ENCODE measurements at places on chromosomes 5 and 9. TPM values are rescaled to one million over a fixed set of nuclear protein-coding genes. Genes with fewer than 3 reads are reported as not detected.

DNA sequence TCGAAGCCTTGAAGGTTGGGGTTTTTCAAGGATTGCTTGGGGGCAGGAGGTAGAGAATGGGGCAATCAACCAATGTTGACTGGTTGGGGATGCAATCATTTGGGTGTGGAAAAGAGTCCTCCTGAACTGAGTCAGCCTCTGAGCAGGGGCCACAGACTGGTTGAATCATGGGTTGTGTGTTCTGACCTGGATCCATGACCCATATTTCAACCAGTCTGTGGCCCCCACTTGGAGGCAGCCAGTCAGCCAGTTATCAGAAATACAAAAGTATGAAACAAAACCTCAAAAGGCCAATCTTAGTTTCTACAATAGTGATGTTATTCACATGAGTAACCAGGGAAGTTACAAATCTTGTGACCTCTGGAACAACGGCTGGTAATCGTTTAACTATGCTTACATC is 81.4 kb upstream of the RANBP6 start:
- no peaks in the 10 kb centered on the region for H3K27me3 ChIP-seq
- DNase-seq: no peak
- H3K4me1 ChIP-seq: no peaks in the 10 kb centered on the region
- H3K27ac ChIP-seq: no peak overlapping the region
- no peak overlapping the region for H3K4me3 ChIP-seq
- H3K36me3 ChIP-seq: no peaks in the 10 kb centered on the region

DNA sequence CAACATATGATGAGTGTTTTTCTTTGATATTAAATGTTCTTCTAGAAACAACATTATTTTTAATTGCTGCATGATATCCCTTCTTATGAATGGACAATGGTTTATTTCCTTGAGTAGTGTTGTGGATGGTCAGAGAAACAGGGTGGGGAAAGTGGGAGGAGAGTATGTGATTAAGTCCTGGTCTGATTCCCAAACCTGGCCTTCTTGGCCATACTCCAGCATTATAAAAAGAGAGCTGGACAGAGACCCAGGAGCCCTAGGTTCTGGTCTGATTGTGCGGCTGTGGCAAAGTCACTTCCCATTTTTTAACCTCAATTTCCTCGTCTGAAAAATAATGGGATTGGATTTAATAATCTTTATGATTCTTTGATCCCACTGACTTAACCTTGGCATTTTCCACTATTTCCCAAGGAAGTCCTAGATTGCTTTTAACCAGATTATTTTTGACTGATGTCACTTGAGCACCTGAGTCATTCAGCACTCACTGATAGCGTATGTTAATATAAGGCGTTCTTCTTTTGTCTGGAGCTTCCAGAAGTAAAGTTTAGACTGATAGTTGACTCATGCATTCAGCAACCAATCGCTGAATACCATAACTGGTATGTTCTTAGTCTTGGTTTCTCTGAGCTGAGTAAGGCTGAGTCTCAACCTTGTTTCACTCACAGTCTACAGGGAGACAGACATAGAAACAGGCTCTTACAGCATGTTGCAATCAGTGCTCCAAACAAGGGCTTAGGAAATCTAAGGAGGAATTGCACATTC is 26.2 kb downstream of the OSMR start:
- peaks cover 12% of the 10 kb centered on the region for H3K36me3 ChIP-seq
- no peak overlapping the region for H3K27ac ChIP-seq
- no peaks in the 10 kb centered on the region for H3K4me1 ChIP-seq
- no peaks in the 10 kb centered on the region for H3K27me3 ChIP-seq
- no peak for DNase-seq

GRCh38 chr9:72997387-72997995 is 44.6 kb upstream of the ALDH1A1 start:
- H3K4me1 ChIP-seq: peaks cover 5% of the 10 kb centered on the region
- no peak overlapping the region for H3K27ac ChIP-seq
- H3K4me3 ChIP-seq: no peak overlapping the region
- no peaks in the 10 kb centered on the region for H3K27me3 ChIP-seq
- no peak for DNase-seq

GRCh38 chr9:94909250-94909894 is 182.9 kb downstream of the AOPEP start:
- no peak overlapping the region for H3K4me3 ChIP-seq
- H3K36me3 ChIP-seq: no peaks in the 10 kb centered on the region
- H3K27ac ChIP-seq: peak overlapping the region; percentile 74
- no peak for DNase-seq

The PRXL2C gene
- 14.7 TPM for polyA plus RNA-seq

- no peak for DNase-seq
- no peaks in the 10 kb centered on the region for H3K27me3 ChIP-seq
- H3K4me1 ChIP-seq: peaks cover 79% of the 10 kb centered on the region
- H3K27ac ChIP-seq: peak overlapping the region; percentile 60
- no peaks in the 10 kb centered on the region for H3K36me3 ChIP-seq
Observed at GRCh38 chr9:134395002-134395517, 68.8 kb downstream of the RXRA start.

The IL3 gene
- not detected for polyA plus RNA-seq

DNA sequence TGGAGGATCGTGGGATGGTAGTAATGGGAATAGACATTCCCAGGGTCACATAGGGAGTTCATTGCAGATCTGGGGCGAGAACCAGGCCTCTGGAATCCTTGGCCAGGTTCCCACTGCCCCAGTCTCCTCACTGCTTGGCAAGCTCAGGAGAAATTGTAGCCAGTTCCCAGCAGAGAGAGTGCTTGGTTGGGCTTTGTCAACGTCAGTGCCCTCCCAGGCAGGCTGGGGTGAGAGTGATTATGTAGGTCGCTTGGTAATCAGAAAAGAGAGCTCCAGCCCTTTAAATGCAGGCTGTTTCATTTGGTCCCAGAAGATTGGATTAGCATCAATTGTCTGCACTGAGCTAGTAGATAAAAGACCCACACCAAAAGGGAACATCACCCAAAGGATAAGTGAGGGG is 51.8 kb upstream of the GALNT10 start:
- H3K27ac ChIP-seq: no peak overlapping the region
- H3K4me3 ChIP-seq: no peak overlapping the region
- DNase-seq: no peak

The RNF180 gene
- polyA plus RNA-seq: 0.62 TPM

- no peaks in the 10 kb centered on the region for H3K27me3 ChIP-seq
- no peaks in the 10 kb centered on the region for H3K4me1 ChIP-seq
Observed at GRCh38 chr9:28547527-28547926, 974.2 kb upstream of the C9orf72 start.

- H3K4me1 ChIP-seq: no peaks in the 10 kb centered on the region
- H3K4me3 ChIP-seq: no peak overlapping the region
- DNase-seq: no peak
- no peak overlapping the region for H3K27ac ChIP-seq
Observed at GRCh38 chr5:167732499-167732898, 558.9 kb upstream of the WWC1 start.

The RXRA gene
- polyA plus RNA-seq: 156 TPM

GRCh38 chr9:92656537-92656925 is 13.4 kb downstream of the IPPK start:
- peaks cover 48% of the 10 kb centered on the region for H3K36me3 ChIP-seq
- H3K4me3 ChIP-seq: no peak overlapping the region
- DNase-seq: no peak
- no peak overlapping the region for H3K27ac ChIP-seq

GRCh38 chr9:99823681-99824377 is 2.1 kb downstream of the NR4A3 start:
- DNase-seq: peak; percentile 58
- H3K27me3 ChIP-seq: peaks cover 2% of the 10 kb centered on the region
- peak overlapping the region; percentile 79 for H3K4me3 ChIP-seq
- no peak overlapping the region for H3K27ac ChIP-seq
- H3K4me1 ChIP-seq: peaks cover 8% of the 10 kb centered on the region
- H3K36me3 ChIP-seq: no peaks in the 10 kb centered on the region

- peak overlapping the region; percentile 36 for H3K4me3 ChIP-seq
- no peaks in the 10 kb centered on the region for H3K4me1 ChIP-seq
- H3K27me3 ChIP-seq: no peaks in the 10 kb centered on the region
- peak overlapping the region; percentile 65 for H3K27ac ChIP-seq
- H3K36me3 ChIP-seq: no peaks in the 10 kb centered on the region
Observed at GRCh38 chr9:133238272-133238850, 29.3 kb upstream of the OBP2B start.

DNA sequence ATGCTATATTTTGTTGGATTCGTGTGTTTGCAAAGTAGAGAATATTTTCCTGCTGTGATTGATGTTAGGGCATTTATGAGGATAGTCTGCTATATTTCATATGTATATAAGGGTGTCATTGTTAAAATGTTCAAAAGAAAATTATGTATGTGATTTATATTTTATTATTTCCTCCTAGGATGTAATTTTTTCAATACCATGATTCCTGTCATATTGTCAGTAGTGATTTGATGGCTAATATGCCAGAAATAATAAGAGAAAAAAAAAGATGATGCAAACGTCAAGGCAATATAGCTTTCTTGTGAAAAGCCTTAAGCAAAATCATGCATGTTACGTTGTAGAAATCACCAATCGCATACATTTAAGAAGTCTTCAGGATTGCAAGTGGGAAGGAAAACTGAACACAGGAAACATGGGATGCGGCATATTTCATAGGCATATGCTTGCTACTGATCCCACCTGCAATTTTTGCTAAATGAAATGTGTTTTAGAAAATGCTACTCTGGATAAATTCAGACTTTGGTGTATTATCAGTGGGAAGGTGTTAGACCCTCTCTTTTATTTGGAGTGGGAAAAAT is 224.5 kb downstream of the MAST4 start:
- no peak overlapping the region for H3K27ac ChIP-seq
- H3K4me1 ChIP-seq: no peaks in the 10 kb centered on the region
- H3K27me3 ChIP-seq: no peaks in the 10 kb centered on the region
- no peak for DNase-seq

DNA sequence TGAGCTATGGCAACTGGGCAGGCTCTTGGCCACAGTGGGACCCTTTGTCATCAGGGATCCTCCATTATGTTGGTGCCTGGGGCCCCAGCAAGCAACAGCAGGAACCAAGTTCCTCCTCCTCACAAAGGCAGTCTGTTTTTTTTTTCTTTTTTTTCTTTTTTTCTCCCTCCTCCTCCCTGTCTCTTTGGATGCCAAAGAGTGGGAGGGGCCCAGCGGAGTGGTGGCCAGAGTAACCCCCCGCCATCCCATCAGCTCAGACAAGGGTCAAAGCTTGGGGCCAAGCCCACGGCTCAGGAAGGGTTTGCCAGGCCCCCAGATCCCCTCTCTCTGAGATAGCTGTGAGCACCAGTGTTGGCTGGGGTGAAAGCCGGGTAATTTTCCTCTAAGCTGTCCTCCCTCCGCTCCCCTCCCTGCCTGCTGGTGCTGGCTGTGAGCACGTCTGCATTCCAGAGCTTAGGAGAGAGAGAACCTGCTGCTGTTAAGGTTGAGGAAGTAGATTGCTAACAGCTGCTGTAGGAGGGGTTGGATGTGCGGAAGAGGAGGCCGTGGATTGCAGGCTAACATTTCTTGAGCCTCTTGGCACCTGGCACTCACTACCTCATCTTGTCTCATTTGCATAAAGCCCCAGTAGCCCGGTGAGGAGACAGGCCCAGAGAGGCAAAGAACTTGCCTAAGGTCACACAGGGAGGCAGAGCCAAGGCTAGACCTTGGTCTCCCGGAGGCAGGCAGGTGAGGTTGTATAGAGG is 21.2 kb downstream of the GSN start:
- peaks cover 73% of the 10 kb centered on the region for H3K4me1 ChIP-seq
- H3K36me3 ChIP-seq: no peaks in the 10 kb centered on the region
- peak; percentile 49 for DNase-seq

DNA sequence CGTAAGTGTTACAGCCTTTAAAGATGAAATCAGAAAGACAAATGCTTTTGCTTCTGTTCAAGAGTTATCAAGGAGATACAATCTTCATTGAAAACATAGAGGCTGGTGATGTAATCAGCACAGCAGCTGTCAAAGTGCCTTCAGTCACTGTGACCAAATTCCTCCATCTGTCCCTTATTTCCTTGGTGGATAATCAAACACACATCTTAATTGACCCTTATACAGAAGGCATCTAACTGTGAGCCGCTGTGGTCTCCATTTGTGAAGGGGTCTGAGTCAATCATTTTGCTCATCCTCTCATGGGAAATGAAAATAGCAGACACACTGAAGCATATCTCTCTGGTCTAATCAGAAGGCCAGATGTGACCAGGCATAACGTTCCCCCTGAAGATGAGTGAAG is 130.1 kb upstream of the TLR4 start:
- no peaks in the 10 kb centered on the region for H3K36me3 ChIP-seq
- H3K27me3 ChIP-seq: peaks cover 3% of the 10 kb centered on the region
- no peak overlapping the region for H3K4me3 ChIP-seq
- DNase-seq: no peak

The FCHO2 gene
- polyA plus RNA-seq: 4.0 TPM

GRCh38 chr9:83043597-83043996 is 19.3 kb downstream of the RASEF start:
- DNase-seq: no peak
- H3K4me1 ChIP-seq: no peaks in the 10 kb centered on the region
- H3K36me3 ChIP-seq: no peaks in the 10 kb centered on the region
- H3K27ac ChIP-seq: no peak overlapping the region

The DDX4 gene
- polyA plus RNA-seq: not detected

- no peak overlapping the region for H3K27ac ChIP-seq
- peak overlapping the region; percentile 66 for H3K4me3 ChIP-seq
- H3K27me3 ChIP-seq: no peaks in the 10 kb centered on the region
Observed at GRCh38 chr5:77630114-77630680, 8.3 kb downstream of the OTP start.
